ENCODE measurements at places on chromosomes 4 and X.
A peak's percentile ranks its signal among the peaks of the same experiment; 100 is the strongest.

DNA sequence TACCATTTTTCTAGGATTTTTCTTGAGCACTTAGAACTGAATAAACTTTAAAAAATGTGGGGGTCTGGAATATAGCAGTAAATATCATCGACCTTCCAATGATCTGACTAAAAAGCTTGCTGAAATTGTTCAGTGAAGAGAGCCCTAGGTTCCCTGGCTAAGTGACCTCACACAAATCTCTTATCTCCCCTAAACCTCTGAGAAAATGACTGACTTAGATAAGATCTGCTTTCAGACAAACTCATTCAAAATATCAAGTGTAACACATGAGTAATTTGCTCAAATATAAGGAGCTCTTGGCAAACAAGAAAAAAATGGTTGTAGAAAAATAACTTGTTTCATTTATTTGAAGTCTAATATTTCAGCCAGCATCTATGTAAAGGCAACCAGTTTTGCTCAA, 441.7 kb upstream of the SLIT2 start:
- DNase-seq = no peak

GRCh38 chr4:45036677-45037076, 310.3 kb upstream of the GNPDA2 start:
- no peak for DNase-seq

GRCh38 chr4:56424697-56425514, 10.5 kb downstream of the PPAT start:
- peak; percentile 81 for DNase-seq

GRCh38 chrX:121106484-121107235, 59.2 kb downstream of the GLUD2 start:
- no peak for DNase-seq

GRCh38 chr4:164188236-164188635, 565.7 kb upstream of the SMIM31 start:
- no peak for DNase-seq

GRCh38 chr4:116665716-116666115, 419.7 kb downstream of the TRAM1L1 start:
- DNase-seq = no peak

DNA sequence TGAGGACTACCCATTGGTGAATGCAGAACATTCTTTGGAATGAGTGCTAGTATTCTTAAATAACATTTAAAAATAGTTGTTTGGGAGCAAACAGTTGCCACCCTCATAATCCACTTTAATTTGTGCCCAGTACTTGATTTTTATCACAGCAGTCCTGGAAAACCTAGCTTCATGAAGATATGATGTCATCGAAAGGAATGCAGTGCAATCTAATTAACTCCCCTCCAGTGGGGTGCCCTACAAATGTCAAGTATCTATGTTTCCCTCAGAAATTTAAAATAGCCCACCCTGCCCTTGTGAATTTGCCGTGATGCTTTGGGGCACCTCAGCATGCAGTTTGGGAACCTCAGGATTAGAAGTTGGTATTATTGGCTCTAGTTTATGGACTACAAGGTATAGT, 5.4 kb downstream of the RAB9A start:
- no peak for DNase-seq

GRCh38 chr4:185358514-185358913, 37.2 kb downstream of the LRP2BP start:
- no peak for DNase-seq

- no peak for DNase-seq
Measured at GRCh38 chr4:156784970-156785369, 186.6 kb downstream of the PDGFC start.

DNA sequence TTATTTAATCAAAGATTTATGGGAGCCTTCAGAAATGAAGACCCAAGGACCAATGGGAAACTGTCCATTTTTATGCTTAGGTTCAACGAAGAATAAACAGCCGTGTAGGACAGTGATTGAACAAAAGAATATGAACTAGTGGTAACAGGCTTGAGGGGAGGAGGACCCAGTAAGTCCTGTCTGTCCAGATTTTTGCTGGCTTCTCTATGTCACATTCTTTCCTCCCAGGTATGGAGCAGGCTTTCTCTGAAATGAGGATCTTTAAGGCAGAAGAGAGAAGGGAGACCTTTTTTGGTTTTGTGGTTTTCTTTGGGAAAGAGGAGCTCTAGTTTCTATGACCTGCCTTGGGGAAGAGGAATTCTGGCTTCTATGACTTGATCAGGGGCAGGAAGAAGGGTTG, 74.1 kb downstream of the BANK1 start:
- no peak for DNase-seq

- DNase-seq = no peak
Measured at GRCh38 chrX:44973420-44973932, 100.5 kb downstream of the KDM6A start.

GRCh38 chr4:85408301-85408700, 66.6 kb upstream of the ARHGAP24 start:
- no peak for DNase-seq

DNA sequence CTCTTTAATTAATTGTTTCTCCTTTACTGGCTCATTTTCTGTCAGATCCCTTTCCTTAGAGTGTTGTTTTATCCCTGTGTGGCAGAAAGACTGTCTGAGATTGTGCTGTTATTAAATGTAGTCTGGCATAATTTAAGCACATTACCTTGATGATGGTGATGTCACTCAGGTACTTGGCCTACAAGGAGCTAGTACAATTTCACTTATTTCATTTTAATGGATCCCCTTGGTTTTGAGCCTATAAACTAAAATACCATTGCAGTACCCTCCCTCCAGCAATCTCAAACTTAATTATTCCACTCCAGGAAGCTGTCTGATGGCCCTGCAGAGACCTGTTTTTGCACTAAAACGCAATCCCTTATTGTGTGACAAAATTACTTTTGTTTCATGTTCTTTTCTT, 968.6 kb downstream of the ADGRL3 start:
- no peak for DNase-seq

DNA sequence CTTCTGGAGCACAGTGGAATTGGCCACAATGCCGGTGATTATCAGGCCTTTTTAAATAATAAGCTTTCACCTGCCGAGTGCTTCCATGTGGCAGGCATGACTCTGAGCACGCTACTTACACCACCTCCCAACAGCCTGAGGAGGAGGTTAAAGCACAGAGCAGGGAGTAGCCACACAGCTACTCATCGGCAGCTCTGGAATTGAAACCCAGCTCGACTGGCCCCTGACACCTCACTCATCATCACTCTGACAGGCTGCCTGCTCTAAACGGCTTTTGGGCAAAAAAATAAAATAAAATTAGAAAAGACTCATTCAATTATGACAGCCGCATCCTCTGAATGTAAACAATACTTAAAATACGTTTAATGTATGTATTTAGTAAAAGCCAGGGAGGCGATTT, 326.4 kb upstream of the NOCT start:
- no peak for DNase-seq

DNA sequence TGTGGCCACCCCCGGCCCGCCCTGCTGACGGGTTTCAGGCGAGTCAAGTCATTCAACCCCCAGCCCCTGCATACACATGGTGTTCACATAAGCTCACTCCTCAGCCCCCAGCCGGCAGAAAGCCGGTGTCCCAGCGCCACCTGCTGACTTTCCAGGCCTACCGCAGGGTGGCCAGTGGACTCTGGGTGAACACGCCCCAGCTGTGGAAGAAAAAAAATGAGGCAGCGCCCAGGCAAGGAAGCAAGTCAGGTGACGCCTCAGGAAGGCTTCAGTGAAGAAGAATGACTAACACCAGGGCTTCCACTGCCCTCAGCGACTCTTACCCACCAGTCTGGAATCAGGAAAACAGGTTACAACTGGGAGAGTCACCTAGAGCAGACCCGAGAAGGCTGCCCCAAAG, 15.8 kb downstream of the BCAP31 start:
- DNase-seq = peak; percentile 82

DNA sequence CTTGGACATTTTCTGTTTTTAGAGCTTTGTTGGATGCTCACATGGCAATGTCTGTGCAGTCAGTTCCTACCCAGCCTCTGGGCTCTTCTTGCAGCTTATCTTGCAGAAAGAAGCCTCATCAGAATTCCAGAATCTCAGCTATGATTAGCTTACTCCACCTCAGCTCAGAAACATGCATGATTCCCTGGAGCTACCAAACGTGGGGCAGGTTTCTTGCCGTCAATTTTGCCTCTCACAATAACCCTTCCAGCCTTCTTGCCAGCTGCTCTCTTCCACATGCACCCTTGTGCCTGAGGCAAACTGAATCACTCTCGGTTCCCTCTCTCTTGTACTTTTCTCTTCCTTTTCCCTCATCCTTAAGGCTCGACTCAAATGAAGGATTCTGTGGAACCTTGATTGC, 141.4 kb downstream of the PTTG2 start:
- DNase-seq = no peak

DNA sequence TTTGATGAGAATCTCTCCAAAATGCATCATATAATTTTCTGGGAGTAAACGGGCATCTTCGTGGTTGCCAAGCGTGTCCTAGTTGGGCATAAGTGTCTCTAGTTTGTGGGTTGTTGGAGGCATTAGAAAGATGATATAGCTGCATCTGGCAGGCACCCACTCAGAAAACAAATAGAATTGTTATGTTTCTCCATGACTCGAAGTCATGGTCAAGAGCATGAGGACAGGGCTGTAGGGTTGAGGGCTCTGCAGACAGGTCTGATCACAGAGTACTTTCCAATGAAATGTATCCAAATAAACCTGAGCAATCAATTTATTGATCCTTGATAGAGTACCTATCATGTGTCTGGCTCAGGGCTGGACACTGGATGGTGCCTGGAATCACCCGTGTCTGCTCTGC, 82.7 kb downstream of the SORCS2 start:
- DNase-seq = no peak

GRCh38 chrX:112877771-112878173, 37.1 kb upstream of the AMOT start:
- DNase-seq = no peak

DNA sequence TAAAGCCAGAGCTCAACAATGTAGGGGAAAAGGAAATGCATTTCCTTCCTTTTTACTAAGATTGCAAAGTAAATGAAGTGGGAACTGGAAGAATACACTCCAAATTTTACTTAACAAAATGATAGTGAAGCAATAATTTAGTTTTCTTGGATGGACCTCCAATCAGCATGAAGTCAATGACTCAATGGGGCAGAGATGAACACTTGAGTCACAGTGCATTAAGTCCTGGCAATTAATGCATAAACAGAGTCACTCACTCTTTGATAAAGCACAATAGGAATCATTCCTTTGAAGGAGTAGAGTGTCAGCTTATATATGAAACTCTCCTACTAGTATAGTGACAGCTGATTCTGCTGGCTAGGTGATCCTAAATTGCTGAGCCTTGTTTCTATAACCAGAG, 66.7 kb upstream of the FRAS1 start:
- no peak for DNase-seq

- DNase-seq = no peak
Measured at GRCh38 chr4:8860892-8861575, 10.6 kb downstream of the HMX1 start.

GRCh38 chr4:19051831-19052230, 1030.3 kb upstream of the LCORL start:
- DNase-seq = no peak

DNA sequence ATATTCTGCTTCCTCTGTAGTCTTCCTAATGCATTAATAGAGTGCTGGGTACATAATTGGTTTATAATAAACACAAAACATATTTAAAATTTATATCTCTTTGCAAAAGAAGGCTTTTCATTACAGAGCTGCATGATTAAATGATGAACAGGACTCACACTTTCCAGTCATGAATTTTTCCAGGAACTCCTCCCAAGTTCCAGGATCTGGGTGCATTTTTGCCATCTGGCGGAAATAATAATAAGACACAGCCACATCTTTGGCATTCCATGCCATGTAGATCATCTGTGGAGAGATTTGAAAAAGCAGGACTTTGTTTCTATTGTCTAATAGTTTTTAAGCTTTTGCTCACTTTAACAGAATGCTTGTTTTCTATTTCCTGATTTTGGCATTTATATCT, 40.2 kb upstream of the SULT1B1 start:
- DNase-seq = no peak

DNA sequence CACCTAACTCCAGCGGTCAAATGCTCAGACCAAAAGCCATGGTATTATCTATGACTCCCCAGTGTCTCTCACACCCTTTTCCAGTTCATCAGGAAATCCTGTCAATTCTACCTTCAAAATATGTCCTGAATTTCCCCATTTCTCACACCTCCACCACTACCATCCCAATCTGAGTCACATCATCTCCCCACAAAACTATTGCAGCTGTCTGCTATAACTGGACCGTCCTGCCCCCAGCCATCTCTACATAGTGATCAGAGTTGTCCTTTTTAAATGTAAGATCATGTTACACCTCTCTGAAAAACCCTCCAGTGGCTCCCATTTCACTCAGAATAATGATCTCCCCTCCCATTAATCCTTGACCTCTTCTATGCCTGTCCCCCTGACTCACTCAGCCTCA, 6.8 kb upstream of the ODAPH start:
- no peak for DNase-seq

- peak; percentile 51 for DNase-seq
Measured at GRCh38 chrX:66408507-66408906, 230.4 kb downstream of the EDA2R start.

GRCh38 chr4:807792-808191, 18.1 kb downstream of the CPLX1 start:
- DNase-seq = no peak

GRCh38 chr4:110869862-110870572, 247.1 kb upstream of the PITX2 start:
- no peak for DNase-seq

- DNase-seq = no peak
Measured at GRCh38 chr4:15234856-15235126, 193.0 kb upstream of the C1QTNF7 start.

- no peak for DNase-seq
Measured at GRCh38 chr4:137389911-137390520, 142.3 kb downstream of the PCDH18 start.

- no peak for DNase-seq
Measured at GRCh38 chr4:143183513-143184216, 1.1 kb upstream of the USP38 start.

GRCh38 chr4:139922406-139923024, 231.5 kb downstream of the MAML3 start:
- no peak for DNase-seq

GRCh38 chr4:161189286-161190134, 974.3 kb downstream of the FSTL5 start:
- DNase-seq = no peak

DNA sequence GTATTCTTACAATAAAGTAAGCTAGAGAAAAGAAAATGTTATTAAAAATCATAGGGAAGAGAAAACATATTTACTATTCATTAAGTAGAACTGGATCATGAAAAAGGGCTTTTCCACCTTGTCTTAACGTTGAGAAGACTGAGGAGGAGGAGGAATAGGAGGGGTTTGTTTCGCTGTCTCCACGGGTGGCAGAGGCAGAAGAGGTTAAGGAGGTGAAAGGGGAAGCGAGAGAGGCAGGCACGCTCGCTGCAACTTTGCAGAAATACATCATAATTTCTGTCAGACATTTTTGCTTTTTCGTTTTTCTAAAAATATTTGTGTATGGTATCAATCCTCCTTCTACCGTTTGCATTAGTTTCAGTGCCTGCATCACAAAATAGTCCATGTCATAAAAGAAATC, 2375.1 kb upstream of the AGA start:
- no peak for DNase-seq

GRCh38 chr4:98688411-98689290, 30.2 kb upstream of the TSPAN5 start:
- DNase-seq = peak; percentile 57

- no peak for DNase-seq
Measured at GRCh38 chr4:4641254-4641653, 99.4 kb upstream of the STX18 start.

Data from activated CD4-positive, alpha-beta T cell treated with anti-CD3 and anti-CD28 coated beads, Interleukin-2, amount 10 ng/mL, durations not matched to agents 24 days and 14 days (primary cell).